NCI-H446 (cell line): ENCODE measurements at places on chromosomes 16 and 17.

GRCh38 chr17:81254955-81255717 is 16.0 kb downstream of the NDUFAF8 start:
- no peak for DNase-seq

- DNase-seq: peak; percentile 32
Observed at GRCh38 chr17:49730078-49730784, 22.5 kb upstream of the SLC35B1 start.

DNA sequence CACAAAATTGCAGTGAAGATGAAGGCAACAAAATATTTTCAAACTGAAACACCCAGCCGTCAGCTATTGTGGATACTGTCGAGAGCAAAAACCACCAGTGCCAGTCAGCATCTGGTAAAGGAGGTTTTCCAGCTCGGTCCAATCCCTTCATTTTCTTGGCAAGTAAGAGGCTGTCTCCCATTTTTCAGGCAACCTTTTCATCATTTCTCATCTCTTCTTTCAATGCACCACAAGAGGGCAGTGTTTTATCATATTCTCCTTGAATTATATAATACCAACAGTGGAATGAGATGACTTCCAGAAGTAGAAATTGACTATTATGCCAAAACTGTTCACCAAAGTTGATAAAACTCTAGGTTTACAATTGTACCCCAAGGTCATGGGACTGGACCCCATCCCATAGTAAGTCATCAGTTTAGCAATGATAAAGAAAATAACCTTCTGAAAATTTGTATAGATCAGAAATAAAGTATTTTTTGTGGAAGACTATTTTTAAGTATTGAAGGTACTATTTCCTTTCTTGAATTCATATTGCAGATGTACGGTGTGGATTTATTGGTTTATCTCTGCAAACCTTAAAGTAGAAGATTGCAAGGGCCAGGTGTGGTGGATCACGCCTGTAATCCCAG is 16.8 kb downstream of the NQO1 start:
- DNase-seq: peak; percentile 54

- DNase-seq: no peak
Observed at GRCh38 chr17:27800522-27800921, at the start of gene NOS2. Gene NOS2, minus strand, starts transcription at chr17:27800529. Its CDS starts 1,720 bp downstream, at chr17:27798809.

DNA sequence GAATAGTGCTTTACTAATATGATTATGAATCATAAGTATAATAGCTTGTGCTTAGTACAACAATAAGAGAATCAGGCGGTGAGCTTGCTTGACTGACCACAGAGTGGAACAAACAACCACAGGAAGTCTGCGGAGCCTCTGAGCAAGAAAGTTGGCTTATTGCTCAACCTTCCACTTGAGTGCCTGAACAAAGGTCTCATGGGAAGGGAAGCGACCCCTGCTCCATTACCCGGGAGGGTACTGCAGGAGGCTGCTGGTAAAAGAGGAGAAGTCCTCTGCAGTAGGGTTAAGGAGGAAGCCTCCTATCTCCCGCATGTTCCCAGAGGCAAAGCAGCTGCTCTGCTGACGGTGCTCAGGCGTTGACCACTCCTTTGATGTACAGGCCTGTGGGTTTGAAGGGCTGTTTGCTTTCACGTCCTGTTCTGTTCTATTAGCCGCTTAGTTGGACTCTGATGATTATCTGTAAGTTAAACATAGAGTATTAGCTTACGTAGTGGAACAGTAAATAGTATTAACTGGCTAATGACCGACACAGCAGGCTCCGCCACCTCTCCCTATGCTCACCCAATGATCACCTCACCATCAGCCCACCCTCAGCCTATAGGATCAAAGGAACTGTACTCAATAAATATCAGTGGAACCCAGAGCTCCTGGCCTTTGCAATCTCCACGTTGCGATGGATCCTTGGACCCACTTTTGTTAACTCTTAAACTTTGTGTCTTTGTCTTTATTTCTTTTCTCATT is 17.5 kb downstream of the ALOX15B start:
- no peak for DNase-seq

- DNase-seq: no peak
Observed at GRCh38 chr16:84633622-84634021, 14.7 kb upstream of the KLHL36 start.

DNA sequence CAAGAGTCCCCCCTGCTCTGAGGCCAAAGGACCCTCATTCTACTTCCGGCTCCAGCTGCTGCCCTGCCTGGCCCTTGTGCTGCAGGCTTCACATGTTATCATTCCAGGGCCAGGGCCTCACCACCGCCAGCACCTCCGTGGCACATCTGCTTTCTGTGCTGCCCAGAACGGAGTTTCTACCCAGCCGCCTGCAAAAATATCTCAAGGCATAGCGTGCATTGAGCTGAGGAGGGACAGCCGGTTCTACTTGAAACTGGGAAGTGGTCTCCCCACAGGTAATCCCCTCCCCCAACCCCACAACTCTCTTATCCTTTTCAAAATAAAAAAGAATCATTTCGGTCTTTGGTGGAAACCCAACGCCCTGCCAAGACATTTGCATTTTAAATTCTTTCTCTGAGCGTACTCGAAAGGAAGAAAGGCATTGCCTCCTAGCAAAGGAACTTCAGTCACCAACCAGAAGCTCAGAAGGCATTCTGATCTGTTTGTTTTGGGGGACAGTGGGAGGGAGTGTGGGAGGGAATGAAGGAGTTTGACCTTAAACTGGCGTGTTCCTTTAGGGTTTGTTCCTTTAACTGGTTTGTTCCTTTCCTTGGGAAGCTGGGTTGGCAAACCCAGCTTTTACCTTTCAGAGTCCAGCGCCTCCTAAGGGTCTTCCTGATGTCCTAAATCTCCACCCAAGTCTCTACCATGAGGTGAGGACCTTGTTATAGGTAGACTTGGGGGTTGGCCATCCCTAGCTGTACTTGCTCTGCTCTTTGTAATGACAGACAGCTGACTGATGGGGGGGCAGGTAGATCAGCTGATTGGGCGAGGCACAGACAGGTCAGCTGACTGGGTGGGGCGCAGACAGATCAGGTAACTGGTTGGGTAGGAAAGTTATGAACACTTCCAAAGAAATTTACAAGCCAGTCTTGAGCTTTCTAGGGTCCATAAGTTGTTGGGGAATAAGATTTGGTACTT is 33.4 kb upstream of the PIK3R6 start:
- no peak for DNase-seq

DNA sequence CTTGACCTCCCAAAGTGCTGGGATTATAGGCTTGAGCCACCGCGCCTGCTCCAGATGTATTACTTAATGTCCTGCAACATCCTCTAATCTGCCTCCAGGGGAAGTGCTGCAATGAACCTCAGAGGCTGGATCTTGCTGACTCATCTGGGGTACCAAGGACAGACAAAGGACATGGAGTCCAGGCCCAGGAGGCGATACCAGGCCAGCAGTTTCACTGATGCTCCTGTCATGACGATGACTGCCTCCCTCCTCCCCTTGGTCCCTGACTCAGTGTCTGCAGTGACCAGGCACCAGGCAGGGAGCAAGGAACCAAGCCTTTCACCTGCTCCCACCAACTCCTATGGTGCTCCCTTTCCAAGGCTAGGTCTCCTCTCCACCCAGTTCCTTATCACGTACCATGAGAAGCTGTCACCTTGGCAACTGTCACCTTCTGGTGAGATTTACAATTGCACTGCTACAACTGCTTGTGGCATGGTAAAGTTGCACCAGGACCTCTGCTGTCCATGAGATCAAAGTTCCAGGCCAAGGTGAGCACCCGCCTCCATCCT is 21.6 kb upstream of the PHOSPHO1 start:
- DNase-seq: no peak

GRCh38 chr17:56489980-56490379 is 103.5 kb upstream of the NOG start:
- DNase-seq: no peak

- DNase-seq: no peak
Observed at GRCh38 chr17:57966875-57967274, 11.7 kb upstream of the CUEDC1 start.

- DNase-seq: no peak
Observed at GRCh38 chr16:568401-569258, 1.1 kb upstream of the PIGQ start.

- DNase-seq: no peak
Observed at GRCh38 chr17:22304667-22305303, 612.5 kb downstream of the KCNJ18 start.

- DNase-seq: no peak
Observed at GRCh38 chr17:78332991-78333390, 26.9 kb downstream of the SOCS3 start.

- DNase-seq: no peak
Observed at GRCh38 chr16:70608521-70608920, 37.8 kb upstream of the IL34 start.

GRCh38 chr17:18981642-18982424 is 22.7 kb downstream of the FAM83G start:
- no peak for DNase-seq

- no peak for DNase-seq
Observed at GRCh38 chr17:46730679-46731078, 87.8 kb downstream of the WNT3 start.

DNA sequence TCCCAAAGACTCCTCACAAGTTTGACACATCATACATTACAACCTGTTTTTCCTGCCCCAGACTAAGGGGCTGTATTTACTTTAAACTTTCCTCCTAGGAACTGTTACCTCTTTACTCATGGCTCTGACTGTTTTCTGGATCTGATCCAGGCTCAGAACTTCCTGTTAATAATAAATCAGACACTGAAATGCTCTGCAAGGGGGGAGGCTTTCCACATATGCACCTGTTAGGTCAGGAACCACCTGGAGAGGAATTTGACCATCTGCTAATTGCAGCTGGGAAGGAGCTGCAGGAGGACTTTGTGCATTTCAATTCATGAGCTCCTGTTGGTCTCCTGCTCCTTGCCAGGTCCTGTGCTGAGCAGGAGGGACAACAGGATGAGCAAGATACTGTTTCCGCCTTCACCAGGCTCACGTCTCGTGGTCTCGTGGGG is 476.9 kb upstream of the CDH5 start:
- no peak for DNase-seq

- DNase-seq: no peak
Observed at GRCh38 chr16:7571366-7571765, 238.7 kb downstream of the RBFOX1 start.

- no peak for DNase-seq
Observed at GRCh38 chr17:61458421-61459141, 6.4 kb downstream of the TBX4 start.

- DNase-seq: no peak
Observed at GRCh38 chr16:56689171-56689570, 6.9 kb downstream of the MT1X start.

GRCh38 chr17:70661342-70662222 is 492.2 kb downstream of the KCNJ2 start:
- DNase-seq: peak; percentile 46

DNA sequence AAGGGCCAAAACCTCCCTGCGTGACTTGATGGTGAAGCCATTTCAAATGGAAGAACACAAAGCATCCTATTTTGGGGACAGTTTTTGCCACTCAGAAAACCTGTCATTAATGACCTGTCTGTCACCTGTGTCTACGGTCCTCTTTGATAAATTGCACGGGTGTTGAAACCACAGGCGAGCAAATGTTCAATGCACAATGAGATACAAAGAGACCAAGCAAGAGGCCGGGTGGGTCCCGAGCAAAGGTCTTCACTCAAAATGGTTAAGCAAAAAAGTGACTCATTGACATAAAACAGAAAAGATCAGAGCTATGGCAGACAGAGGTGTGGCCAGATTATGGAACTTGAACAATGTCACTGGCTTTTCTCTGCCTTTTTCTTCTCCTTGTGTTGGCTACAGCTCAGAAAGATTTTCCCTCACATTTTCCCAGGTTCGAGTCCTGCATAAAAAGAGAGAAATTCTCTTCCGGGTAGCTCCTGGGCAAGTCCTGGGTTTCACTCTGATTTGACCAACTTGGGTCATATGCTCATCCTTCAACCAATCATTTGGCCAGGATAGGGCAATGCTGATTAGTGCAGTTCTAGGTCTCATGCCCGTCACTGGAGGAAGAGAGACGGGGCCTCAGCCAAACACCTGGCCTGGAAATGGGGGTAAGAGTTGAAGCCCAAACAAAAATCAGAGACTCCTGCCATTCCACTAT is 92.2 kb downstream of the CMC2 start:
- DNase-seq: no peak

GRCh38 chr16:50996830-50997186 is 154.3 kb downstream of the SALL1 start:
- no peak for DNase-seq

DNA sequence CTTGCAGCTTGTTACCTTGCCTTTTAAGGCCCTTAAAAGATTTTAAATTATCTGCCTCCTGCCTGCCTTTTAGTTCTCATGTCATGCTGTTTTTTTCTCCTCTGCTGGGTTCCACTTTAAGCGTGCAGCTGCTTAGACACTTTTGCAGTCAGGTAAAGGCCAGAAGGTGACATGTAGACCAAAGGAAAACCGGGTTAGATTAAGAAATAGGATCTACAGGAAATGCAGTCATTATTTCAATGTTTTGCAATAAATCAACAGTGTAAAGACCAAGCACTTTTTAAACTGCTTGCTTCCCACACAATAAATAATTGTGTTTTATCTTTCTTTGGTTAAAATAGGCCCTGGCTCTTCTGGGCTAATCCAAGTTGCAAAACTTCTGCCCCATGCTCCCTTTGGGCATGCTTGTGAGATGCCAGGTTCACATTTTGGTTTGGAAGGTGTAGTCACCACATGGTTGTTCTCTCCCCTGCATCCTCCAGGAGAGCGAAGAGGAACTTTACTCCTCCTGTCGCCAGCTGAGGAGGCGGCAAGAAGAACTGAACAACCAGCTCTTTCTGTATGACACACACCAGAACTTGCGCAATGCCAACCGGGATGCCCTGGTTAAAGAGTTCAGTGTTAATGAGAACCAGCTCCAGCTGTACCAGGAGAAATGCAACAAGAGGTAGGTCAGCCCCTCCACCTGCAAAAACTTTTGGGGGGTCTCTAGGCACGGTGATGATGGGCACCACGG is 54.9 kb downstream of the SDR42E1 start:
- DNase-seq: no peak

DNA sequence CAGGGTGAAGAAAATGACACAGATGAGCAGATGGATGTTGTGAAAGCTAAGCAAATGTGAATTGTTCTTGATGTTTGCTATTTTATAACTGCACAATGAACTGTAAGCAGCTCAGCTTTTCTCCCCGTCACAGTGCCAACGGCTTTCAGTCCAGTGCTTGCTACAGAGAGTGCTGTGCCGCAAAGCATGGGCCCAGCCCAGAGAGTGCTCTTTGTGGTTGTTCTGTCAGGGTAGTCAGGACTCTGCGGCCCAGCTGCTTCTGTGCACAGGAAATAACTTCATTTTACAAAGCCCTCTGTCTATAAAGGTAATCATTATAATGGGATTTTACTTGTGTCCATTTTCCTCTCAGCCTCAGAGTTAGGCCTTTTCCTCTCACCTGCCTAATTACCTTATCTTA is 39.1 kb downstream of the CDRT15 start:
- DNase-seq: no peak
